ENCODE measurements at places on chromosomes 3 and 15.

- no peak overlapping the region for H3K27ac ChIP-seq
- no peaks in the 10 kb centered on the region for H3K27me3 ChIP-seq
- no peaks in the 10 kb centered on the region for H3K36me3 ChIP-seq
- no peak overlapping the region for H3K4me3 ChIP-seq
- no peak for DNase-seq
These were observed 20.2 kb upstream of the MEF2A start for GRCh38 chr15:99545605-99546004.

- H3K4me3 ChIP-seq = peak overlapping the region; percentile 67
- H3K36me3 ChIP-seq = no peaks in the 10 kb centered on the region
- H3K27ac ChIP-seq = peak overlapping the region; percentile 88
These were observed 50.6 kb upstream of the AKAP13 start for GRCh38 chr15:85329561-85330422.

GRCh38 chr15:35444557-35445204 lies 101.3 kb downstream of the DPH6 start:
- no peaks in the 10 kb centered on the region for H3K4me1 ChIP-seq
- H3K27me3 ChIP-seq = no peaks in the 10 kb centered on the region
- H3K4me3 ChIP-seq = no peak overlapping the region
- no peak overlapping the region for H3K27ac ChIP-seq
- peaks cover 6% of the 10 kb centered on the region for H3K36me3 ChIP-seq

DNA sequence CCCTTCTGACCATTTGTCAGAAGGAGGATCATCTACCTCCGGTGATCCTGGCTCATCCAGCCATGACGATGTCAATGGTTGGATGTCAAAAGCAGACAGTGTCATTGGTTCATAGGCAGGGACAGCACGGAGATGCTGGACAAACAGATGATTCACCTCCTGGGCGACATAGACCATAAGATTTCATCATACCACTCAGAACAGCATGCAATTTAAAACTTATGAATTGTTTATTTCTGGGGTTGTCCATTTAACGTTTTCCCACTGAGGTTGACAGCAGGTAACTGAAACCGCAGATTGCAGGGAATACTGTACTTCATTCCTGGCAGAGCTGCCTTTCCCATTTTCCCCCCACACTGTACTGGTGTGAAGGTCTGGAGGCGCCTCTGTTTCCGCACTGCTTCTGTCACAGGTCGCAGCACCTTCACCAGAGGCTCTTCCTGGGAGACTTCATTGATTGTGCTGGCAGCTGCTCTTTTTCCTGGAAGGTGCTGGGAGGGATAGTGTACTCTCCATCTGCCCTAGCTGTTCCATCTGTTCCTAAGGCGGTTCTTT lies 32.5 kb upstream of the TMOD3 start:
- H3K4me1 ChIP-seq = no peaks in the 10 kb centered on the region
- H3K27ac ChIP-seq = no peak overlapping the region
- DNase-seq = no peak
- no peaks in the 10 kb centered on the region for H3K27me3 ChIP-seq

GRCh38 chr3:117793622-117794265 lies 1084.2 kb downstream of the TUSC7 start:
- H3K4me1 ChIP-seq = no peaks in the 10 kb centered on the region
- no peak overlapping the region for H3K4me3 ChIP-seq
- DNase-seq = no peak
- no peaks in the 10 kb centered on the region for H3K36me3 ChIP-seq
- no peak overlapping the region for H3K27ac ChIP-seq

DNA sequence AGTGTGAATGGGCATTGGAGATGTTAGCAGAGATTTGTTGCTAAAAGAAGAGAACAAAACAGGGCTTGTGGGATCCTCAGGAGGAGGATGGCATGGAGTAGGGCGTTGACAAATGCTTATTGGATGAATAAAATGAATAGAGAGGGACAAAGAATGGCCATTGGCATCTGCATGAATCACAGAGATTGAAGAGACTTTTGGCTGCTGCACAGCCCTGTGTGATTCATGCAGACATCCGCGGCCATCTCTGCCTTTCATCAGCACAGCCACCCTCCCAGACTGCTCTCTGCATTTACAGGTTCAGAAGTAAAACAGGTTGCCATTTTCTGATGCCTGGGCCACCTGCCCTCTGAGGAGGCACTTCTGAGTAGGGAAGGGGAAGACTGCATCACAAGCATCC lies 397.9 kb downstream of the EPHB1 start:
- H3K27ac ChIP-seq = no peak overlapping the region
- H3K4me3 ChIP-seq = no peak overlapping the region
- H3K4me1 ChIP-seq = no peaks in the 10 kb centered on the region

DNA sequence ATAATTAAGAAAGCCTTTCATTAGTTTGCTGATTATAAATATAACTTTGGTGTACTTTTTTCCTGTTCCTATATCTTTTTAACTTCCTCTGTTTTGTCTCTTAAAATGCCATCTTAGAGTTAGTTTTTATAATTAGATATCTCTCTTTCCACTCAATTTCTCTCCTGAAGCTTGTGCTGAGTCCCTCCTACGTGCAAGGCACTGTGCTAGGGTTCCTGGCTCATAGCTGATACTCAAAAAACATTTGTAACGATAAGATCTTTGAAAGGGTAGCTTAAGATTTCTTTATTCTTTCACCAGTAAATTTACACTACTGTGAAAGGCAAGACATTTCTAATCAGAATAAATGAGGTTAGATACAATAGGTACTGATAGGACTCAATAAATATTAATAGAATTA lies 358.8 kb downstream of the MECOM start:
- no peaks in the 10 kb centered on the region for H3K36me3 ChIP-seq
- no peaks in the 10 kb centered on the region for H3K4me1 ChIP-seq
- H3K27me3 ChIP-seq = no peaks in the 10 kb centered on the region
- H3K27ac ChIP-seq = no peak overlapping the region
- DNase-seq = no peak

DNA sequence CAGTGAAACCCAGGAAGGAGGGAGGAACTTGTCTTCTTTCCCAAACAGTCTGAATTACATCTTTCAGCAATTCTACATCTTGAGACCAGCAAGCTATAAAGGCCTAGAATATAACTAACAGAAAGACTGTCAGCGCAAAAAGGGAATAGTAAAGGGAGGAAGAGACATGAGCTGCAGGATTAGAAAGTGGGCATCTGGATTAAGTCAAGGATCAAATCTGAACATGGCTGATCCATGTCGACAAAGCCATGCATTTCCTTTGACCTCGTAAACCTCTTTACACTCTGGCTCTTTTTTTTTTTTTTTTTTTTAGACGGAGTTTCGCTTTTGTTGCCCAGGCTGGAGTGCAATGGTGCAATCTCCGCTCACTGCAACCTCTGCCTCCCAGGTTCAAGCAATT lies 35.4 kb upstream of the KCNMB3 start:
- H3K4me3 ChIP-seq = no peak overlapping the region
- no peaks in the 10 kb centered on the region for H3K36me3 ChIP-seq
- no peaks in the 10 kb centered on the region for H3K4me1 ChIP-seq

DNA sequence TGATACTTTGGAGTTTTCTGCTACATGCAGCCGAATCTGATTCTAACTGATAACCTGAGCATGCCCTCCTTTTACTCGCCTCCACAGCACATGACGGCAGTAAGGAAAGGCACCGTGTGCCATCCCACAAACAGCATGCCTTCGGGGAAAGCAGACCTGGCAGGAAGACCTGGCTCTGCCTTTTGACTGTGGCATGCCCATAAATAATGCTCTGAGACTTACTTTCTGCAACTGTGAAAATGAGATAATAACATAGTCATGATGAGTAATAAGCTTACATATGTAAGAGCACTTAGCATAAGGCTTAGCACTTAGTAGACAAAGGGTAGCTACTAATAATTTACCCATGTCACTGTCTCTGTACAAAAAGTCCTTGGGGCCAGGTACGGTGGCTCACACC lies 32.9 kb downstream of the MTHFS start:
- H3K36me3 ChIP-seq = no peaks in the 10 kb centered on the region
- no peaks in the 10 kb centered on the region for H3K4me1 ChIP-seq
- no peak overlapping the region for H3K4me3 ChIP-seq
- H3K27ac ChIP-seq = no peak overlapping the region

GRCh38 chr3:81741216-81741615 lies 20.2 kb downstream of the GBE1 start:
- H3K4me3 ChIP-seq = no peak overlapping the region
- no peaks in the 10 kb centered on the region for H3K4me1 ChIP-seq
- H3K27me3 ChIP-seq = no peaks in the 10 kb centered on the region
- DNase-seq = no peak
- H3K27ac ChIP-seq = no peak overlapping the region
- no peaks in the 10 kb centered on the region for H3K36me3 ChIP-seq

GRCh38 chr15:46917721-46918252 lies 799.5 kb upstream of the SEMA6D start:
- no peaks in the 10 kb centered on the region for H3K27me3 ChIP-seq
- no peak overlapping the region for H3K27ac ChIP-seq
- no peak for DNase-seq
- no peaks in the 10 kb centered on the region for H3K36me3 ChIP-seq
- H3K4me1 ChIP-seq = no peaks in the 10 kb centered on the region
